Forelimb muscle (tissue), 1 donor: ENCODE measurements at places on chromosomes 13 and 19. TPM values are rescaled to one million over a fixed set of nuclear protein-coding genes. Genes with fewer than 3 reads are reported as not detected.

DNA sequence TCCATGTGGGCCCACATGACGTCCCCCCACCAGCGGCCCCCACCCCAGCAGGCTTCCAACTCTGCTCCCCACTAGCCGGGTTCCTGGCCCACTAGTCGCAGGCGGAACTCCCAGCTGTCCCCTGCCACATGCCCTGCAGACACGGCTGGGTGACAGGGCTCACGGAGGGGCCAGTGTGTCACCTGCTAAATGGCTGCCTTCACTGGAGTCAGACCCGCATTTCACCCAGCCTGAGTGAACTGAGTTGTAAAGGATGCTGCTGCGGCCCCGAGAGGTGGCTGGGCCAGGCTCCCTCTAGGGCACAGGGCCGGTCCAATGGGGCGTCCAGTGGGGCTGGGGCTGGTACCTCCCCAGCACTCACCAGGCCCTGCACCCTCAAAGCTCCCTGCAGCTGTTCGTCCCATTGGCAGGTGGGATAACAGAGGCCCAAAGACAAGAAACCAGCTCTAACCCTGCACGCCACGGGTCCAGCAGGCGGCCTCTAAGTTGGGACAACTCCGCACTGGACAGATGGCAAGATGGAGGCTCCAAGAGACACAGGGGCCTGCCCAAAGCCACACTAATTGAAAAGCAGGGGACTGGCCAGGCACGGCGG is 3.2 kb downstream of the LMNB2 start:
- DNase-seq, result no peak

DNA sequence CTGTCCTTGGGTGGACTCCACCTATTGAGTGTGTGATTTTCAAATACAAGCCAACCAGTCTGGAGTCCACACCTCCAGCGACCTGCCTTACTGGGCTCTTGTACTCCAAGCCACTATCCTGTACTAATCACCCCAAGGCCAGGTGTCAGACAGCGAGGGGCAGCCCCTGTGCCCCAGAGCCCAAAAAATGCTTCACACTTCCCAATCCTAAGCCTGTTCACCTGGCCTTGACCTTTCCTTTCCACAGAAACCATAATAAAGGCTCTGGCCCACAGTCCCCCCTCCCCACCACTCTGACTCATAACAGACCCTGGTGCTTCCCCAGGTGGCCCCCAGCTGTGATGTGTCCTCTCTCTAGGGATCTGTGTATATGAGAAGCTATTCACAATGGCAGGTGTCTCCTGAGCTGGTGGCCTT is 3.9 kb downstream of the CD209 start:
- DNase-seq, result no peak

- DNase-seq, result no peak
Measured at GRCh38 chr19:52094526-52095130, 937 bp downstream of the ZNF841 start.

DENND1C gene
- 0.63 TPM for polyA plus RNA-seq

DHDH gene
- 0.54 TPM for polyA plus RNA-seq

GRCh38 chr13:70568571-70568970 is 460.3 kb upstream of the KLHL1 start:
- peak; percentile 17 for DNase-seq

GRCh38 chr19:13849991-13850909 is 26.7 kb upstream of the NANOS3 start:
- DNase-seq, result no peak

CLDND2 gene
- polyA plus RNA-seq, result 1.1 TPM

DGKH gene
- polyA plus RNA-seq, result 3.1 TPM

GRCh38 chr13:32949820-32950219 is 66.4 kb upstream of the KL start:
- no peak for DNase-seq

- no peak for DNase-seq
Measured at GRCh38 chr13:27053210-27053884, 118.3 kb downstream of the USP12 start.

DNA sequence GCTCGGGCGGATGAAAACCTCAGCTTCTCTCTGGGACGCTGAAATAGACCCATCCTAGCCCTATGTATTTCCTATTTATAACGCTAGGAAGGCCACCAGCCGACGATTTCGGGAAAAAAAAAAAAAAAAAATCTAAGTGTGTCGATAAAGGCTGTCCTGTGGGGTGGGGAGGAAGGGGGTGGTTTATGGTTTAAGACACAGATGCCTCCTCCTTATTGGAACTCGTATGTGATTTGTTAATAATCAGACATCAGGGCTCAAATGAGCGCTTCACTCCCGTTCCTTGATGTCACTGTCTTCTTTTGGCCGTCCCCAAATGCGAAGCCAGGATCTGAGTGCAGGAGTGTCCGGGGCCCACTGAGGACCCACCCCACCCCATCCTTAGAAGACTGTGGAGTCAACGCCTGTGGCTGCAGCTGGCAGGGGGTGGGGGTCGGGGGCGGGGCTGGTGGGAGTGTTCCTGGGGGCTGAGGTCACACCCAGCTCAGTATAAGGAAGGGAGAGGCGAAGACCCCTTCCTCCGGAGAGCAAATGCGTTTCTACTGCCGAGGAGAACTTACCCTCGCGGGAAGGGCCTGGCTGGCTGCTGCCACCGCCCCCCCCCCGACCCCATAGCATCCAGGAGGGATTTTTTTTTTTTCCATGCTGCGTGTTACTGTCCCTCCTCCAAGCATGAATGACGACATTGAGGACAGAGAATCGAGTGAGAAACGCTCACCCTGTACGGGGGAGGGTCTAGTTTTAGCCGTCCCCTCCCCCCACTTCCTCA is 971 bp downstream of the ATCAY start:
- DNase-seq, result no peak

DNA sequence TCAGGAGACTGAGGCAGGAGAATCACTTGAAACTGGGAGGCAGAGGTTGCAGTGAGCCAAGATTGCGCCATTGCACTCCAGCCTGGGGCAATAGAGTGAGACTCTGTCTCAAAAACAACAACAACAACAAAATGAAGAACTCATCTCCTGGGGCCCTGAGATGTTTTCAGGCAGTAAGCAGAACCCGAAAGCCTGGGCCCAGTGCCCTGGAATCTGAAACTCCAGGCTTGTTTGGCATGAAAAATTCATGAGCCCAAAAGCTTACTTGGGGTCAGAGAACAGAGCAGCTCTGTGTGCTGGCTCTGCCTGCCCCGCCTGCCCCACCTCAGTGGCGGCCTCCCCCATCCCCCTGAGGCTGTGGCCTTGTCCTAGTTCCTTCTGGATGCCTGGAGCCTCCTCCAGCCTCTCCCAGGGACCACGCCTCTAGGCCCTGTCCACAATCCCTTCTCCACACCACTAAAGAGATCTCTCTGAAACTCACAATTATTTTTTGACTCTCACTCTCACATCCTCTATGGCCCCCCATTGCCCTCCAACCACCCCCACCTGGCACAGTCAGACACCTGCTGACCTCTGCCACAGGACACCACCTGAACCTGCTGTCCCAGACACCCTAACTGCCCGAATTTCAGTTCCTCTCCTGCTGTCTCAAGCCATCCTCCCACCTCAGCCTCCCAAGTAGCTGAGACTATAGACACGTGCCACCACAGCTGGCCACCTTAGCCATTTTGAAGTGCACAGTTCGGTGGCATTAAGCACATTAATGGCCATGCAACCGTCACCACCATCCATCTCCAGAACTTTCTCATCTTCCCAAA is 6.9 kb upstream of the AP1M2 start:
- no peak for DNase-seq

DNA sequence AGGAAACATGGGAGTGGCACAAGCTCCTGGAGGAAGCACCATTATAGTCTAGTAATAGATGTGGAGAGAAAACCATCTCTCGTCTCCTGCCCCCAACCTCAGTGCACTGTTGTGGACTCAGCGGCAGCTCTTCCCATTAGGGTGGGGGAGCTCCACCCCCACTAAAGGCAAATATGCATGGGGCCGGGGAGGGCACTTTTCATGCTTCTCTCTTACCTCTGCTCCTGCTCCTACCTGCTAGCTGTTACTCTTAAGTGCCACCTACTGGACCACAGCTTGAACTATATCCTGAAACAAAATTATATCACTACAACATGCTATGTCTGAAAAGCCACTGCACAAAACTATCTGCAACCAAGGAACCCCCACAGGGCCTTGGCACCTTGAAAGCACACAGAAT is 112.6 kb upstream of the DACH1 start:
- DNase-seq, result no peak

DNA sequence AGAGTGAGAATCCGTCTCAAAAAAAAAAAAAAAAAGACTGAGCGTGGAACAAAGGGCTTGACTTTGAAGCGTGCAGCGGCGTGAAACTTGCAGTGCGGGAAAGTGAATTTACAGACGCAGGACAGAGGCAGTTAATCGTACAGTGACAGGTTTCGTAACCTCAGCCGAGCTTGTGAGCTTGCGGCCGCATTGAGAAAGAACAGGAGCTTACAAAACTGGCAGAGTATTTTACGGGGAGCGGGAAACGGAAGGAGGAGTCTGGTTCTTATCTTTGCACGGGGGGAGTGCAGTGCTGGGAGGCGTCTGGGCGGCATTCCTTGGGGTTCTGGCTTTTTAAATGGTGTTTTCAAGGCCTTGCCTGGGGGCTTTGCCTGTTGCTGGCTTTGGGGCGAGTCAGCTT is 6.0 kb upstream of the BSG start:
- no peak for DNase-seq

CBARP gene
- 1.3 TPM for polyA plus RNA-seq

DNA sequence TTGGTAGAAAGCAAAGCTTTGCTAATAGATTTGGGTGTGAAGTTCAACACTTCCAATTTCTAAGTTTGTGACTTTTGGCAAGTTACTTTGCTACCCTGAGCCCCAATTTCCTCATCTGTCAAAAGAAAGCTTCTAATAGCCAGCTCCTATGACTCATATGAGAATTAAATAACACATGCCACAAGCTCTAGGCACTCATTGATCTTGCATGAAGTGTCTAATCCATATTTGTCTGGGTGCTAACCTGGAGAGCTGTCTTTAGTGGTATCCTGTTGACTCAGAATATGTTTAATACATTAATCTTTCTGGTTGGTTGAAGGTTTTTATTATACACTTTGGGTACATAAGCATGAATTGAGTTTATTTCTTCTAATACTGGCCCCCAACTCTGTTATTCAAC is 188.8 kb downstream of the POSTN start:
- DNase-seq, result no peak

DNA sequence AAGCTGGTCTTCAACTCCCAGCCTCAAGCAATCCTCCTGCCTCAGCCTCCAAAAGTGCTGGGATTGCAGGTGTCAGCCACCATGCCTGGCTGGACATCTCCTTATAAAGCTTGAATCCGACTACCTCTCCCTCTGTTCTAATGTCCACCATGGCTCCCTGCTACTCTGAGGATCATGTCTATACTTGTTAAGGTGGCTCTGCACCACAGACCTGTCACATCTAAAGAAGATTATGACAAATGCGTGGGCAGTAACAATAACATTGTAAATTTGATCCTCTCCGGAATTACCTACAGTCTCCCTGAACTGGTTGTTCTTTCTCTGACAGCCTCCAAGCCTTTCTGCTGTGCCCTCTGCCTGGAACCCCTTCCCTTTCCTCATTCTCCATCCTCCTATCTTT is 1.8 kb downstream of the NXNL1 start:
- DNase-seq, result no peak

DNA sequence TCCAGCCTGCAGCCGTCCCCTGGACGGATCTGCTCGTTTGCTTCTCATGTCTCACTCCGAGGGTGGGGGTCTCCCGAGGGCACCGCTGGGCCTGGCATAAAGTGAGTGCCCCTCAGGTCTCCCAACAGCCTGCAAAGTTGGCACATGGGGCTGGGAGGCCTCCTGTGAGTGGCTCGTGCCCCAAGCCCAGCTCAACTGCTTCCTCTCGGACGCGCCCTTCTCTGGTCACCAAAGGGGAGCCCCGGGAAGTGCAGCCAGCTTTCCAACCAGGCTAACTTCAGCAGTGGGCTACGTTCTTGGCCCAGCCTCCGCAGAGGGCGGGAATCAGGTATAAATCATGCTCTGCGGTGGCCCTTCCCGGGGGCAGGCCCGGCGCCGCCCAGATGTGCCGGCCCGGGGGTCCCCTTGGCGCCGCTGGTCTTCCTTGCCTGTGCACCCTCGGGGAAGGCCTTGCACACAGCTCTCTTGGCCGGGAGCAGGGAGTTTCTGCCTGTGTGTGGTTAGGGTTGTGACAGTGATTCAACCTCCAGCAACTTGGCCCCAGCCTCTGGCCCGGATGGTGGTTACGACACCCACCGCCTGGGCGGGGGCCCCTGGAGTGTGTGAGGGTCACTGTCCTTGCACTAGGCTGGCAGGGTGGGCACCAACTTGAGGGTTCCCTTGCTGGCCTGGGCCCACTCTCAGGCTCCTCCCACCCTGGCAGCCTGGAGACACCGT is 20.7 kb downstream of the CEBPG start:
- no peak for DNase-seq

DNA sequence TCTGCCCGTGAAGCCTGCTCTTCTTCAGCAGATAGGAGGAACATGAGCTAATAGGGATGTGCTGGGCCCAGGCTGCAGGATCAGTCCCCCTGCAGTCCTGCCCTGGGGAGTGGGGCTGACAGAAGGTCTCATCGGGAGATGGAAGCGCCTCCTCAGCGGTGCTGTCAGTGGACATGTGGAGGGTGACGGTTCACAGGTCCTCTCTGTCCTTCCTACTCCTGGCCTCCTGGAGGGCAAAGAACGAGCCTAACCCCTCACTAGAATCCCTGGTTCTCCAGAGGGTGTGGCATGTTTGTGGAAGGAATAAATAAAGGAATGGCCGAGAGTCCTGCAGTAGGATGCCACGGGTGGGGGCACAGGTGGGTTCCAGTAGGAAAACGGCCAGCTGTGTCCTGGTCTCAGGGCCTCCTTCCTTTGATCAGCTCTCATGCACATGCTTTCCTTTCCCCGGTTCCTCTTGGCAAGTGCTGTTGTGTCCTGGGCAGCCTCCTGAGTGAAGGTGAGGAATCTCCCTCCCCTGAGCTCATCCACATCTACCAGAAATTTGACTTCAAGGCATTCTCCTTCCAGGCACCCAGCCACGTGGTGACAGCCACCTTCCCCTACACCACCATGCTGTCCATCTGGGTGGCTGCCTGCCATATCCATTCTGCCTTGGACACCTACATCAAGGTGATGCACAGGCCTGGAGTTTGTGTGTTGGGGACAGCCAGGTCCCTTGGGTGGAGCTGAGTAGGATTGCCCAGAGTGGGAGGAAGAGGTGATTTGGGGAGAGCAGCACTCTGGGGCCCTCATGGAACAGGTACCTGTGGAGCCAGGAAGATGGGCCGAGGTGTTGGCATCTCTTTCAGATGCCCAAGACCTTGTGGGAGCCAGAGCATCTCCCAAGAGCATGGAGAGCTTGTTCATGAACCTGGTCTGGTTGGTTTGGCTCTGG is 28.6 kb upstream of the ZNF492 start:
- no peak for DNase-seq

ZNF738 gene
- polyA plus RNA-seq, result 19.4 TPM
